ENCODE measurements at places on chromosomes 6 and 20. TPM values are rescaled to one million over a fixed set of nuclear protein-coding genes. Genes with fewer than 3 reads are reported as not detected.

- peak; percentile 81 for DNase-seq
Observed at GRCh38 chr6:56772737-56773184, 130.1 kb upstream of the DST start.

GRCh38 chr6:46015119-46015968 lies at the start of gene CLIC5:
Gene CLIC5, minus strand, starts transcription at chr6:46015860. Its CDS starts 318 bp downstream, at chr6:46015542.
- DNase-seq, result no peak

DNA sequence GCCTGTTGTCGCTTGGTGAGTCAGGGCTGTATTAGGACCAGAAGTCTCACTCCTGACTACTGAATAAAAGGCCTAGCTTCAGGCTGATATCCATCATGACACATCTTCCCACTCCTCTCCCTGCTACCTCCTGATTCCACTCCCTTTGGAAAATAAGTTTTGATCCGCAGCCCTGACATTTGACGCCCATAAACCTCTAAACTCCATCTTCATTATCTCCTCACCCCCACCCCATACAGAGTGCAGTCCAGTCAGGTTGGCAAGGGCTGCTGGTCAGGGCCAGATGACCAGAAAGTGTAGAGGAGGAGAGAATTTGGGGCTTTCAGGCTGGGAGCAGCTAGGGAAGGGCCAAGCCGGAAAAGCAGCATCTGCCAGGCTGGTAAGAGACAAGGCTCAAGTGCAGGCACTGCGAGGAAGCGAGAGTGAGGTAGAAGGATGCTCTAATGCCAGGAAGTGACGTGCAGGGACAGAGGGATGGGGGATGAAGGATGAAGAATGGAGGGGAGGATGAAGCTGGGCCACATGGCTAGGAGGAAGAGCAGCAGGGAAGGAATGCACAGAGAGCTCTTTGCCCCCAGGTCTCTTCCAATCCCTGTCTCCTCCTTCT lies 1.2 kb downstream of the GGT7 start:
- no peak for DNase-seq

- peak; percentile 84 for DNase-seq
Observed at GRCh38 chr20:46558511-46558959, 8.1 kb upstream of the OCSTAMP start.

Gene DEFB129
- not detected for total RNA-seq

- DNase-seq, result no peak
Observed at GRCh38 chr6:15086348-15087158, 159.3 kb upstream of the JARID2 start.

Gene PSMF1
- total RNA-seq, result 142 TPM

Gene KCNK5
- total RNA-seq, result under 0.01 TPM

GRCh38 chr6:73123632-73124329 lies 101.5 kb downstream of the KHDC1L start:
- DNase-seq, result no peak

Gene SLC17A1
- not detected for total RNA-seq

DNA sequence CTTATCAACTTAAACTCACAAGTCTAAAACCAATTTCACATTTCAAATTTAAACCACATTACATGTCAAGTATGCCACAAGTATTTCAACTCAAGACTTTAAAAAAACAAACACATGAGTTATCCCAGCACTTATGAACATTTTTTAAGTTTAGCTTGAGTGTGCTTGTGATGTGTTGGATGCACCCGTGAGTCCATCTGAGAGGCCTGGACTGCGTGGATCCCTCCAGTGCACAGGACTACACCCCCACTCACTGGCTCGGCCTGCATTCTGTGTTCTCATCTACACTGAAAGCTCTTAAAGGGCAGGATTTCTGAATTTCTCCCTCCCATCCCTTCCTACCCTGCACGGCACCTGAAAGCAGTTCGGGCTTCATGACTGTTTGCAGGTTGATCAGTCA lies 128.8 kb upstream of the CD93 start:
- DNase-seq, result peak; percentile 27

Gene COL12A1
- total RNA-seq, result 342 TPM

GRCh38 chr20:51412951-51413481 lies 129.5 kb downstream of the NFATC2 start:
- no peak for DNase-seq

- DNase-seq, result peak; percentile 80
Observed at GRCh38 chr6:111032484-111033140, 50.8 kb downstream of the RPF2 start.

Gene FAM209B
- not detected for total RNA-seq

Gene PKHD1
- not detected for total RNA-seq

- DNase-seq, result peak; percentile 53
Observed at GRCh38 chr20:62020935-62021701, 44.6 kb downstream of the TAF4 start.

- no peak for DNase-seq
Observed at GRCh38 chr6:14664112-14664601, 546.6 kb downstream of the CD83 start.

- peak; percentile 90 for DNase-seq
Observed at GRCh38 chr6:113856625-113857555, at the start of gene MARCKS. Gene MARCKS, plus strand, starts transcription at chr6:113857345. Its CDS starts 401 bp downstream, at chr6:113857746.

Gene MAP1LC3A
- total RNA-seq, result 15.8 TPM

GRCh38 chr6:146999766-147000165 lies 204.5 kb upstream of the STXBP5 start:
- no peak for DNase-seq

Gene HEY2
- 0.25 TPM for total RNA-seq

Gene SLCO4A1
- 0.72 TPM for total RNA-seq

Gene KHDRBS2
- not detected for total RNA-seq

- no peak for DNase-seq
Observed at GRCh38 chr6:79648328-79648727, 17.2 kb downstream of the SH3BGRL2 start.

Gene ENPP1
- 7.4 TPM for total RNA-seq

Gene TDRD6
- total RNA-seq, result 1.8 TPM

- DNase-seq, result no peak
Observed at GRCh38 chr6:170464080-170464479, 89.0 kb downstream of the PSMB1 start.

- DNase-seq, result peak; percentile 82
Observed at GRCh38 chr6:134911547-134911946, 38.4 kb downstream of the ALDH8A1 start.

DNA sequence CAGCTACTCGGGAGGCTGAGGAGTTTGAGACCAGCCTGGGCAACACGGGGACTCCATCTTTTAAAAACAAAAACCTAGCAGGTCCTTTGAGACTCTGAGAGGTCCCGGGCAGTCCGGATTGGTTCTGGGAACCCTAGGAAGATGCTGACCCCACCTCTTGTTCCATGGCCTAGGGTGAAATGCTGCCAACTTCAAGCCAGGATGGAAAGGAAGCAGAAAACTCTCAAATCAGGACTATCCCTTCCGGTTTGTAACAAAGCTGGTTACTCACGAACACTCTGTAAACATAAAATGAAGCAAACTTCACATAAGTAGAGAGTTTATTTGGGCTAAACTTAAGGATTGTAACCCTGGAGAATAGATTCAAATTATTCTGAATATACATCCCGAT lies 28.0 kb downstream of the CAPN11 start:
- no peak for DNase-seq

DNA sequence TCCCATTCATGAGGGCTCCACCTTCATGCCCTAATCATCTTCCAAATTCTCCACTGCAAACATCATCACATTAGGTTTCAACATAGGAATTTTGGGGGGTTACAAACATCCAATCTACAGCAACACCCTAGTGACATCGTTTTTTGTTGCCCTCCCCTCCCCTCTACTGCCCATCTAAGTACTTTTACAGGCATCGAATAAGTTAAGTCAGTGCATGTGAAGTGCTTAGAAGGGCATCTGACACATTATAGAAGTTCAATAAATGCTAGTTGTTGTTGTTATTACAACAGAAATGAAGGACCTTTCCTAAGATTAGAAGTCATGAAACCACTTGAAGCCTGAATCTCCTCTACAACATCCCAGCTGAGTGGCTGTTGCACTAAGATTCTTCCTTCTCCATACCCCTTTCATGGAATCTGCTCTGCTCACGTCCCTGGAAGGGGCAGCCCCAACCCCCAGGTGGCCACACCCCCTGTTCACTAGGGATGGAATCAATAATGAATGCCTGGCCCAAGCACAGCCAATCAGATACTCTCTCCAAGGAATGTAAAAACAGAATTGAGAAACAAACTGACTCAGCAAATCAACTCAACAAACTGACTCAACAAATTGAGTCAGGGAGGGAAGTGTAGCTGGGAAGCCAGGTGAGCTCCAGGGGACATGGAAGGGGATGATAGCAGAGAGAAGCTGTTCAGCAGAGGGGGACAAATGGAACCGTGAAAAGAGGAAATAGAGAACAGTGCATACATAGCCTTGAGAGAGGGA lies 3.9 kb upstream of the LRP11 start:
- no peak for DNase-seq

DNA sequence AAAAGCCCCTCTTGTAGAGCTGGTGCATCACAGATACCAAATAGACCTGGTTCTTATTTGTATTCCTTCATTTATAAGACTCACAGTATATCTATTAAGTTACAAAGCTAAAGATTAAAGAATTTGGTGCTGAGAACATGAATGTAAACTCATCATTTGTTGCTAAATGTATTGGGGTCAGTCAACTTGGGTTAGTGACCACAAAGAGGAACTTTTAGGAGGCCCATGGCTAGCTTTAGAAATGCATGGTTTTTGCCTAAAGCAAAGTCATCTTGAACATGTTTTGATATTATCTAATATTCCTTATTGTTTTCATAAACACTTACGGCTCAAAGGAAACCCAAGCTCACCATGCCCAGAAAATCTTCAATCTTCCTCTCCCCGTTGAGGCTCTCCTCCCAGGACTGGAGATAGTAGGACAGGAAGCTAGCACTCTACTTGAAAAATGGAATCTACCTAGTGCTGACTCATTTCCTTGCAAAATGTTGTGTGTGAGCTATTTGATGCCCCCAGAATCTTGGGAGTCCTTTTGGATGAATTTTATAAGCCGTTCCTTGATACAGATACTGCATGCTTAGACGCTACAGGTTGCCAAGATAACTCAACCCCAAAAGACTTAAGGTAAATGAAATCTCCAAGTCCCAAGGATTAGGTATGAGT lies 121.4 kb downstream of the BMP2 start:
- no peak for DNase-seq

Gene LY6G6D
- total RNA-seq, result not detected

- no peak for DNase-seq
Observed at GRCh38 chr6:92479831-92480230, 939.5 kb downstream of the EPHA7 start.

DNA sequence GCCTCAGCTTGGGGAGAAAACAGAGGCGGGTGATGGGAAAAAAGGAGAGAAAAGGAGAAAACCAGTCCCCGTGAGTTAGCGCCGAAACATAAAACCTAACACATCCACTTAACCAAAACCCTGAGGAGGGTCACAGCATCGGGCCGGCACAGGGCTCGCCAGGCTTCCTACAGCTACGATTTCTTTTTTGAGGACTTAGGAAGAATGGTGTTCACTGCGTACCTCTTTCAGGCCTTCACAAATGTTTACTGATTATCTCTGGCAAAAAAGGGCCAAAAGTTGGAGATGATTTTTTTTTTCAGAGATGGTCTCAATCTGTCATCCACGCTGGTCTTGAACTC lies 48.8 kb downstream of the DSTN start:
- DNase-seq, result no peak

DNA sequence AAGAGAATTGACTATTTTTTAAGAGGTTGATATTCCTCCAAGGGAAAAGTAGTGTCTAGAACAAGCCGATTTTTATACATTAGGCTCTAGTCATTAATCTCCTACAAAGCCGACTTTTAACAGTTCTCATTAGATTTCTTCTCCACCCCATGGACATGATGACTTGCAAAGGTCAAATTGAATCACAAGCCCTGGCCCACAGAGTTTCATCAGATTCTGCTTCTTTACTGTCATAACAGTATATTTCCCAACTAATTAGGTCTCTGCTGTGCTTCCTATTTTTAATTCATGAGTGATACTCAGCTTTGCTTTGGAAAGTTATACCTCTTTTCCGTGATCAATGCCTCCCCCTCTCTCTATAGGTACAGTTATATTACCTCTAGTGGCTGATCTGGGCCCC lies 90.6 kb upstream of the ADGRB3 start:
- no peak for DNase-seq

DNA sequence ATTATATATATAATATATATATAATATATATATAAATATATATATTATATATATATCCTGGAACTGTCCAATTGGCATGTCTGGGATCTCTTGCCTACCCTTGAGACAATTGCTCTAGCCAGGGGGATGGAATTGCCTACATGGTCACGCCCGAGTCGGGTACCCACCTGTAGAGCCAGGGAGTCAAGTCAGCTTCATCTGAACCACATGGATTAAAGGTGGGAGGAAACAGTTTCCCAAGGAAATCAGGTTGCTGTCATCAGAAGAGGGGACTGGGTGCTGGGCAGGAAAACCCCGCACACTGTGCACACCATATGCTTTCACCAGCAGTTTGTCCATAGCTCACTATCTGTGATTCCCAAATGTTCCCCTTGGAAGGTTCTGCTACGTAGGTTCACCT lies 252.5 kb upstream of the NOX3 start:
- no peak for DNase-seq

Gene FKBP1A
- 39.3 TPM for total RNA-seq

DNA sequence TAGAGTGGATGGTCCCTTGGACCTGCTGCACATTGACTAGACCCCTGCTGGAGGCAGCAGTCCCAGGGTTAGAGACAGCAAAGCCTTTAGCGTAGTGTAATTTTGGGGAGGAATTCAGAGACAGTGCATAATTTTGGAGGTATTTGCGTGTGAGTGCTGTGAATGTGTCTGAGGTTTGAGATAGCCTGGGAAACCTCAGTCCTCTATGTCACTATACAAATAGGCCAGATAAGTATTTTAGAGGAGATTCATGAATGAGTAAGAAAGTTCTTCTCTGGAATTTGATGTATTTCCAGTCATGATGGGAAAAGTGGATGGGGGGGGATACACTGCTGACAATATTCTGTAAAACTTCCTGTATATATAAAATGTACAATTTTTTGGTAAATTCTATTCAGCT lies 25.8 kb upstream of the MTRF1L start:
- DNase-seq, result peak; percentile 16

DNA sequence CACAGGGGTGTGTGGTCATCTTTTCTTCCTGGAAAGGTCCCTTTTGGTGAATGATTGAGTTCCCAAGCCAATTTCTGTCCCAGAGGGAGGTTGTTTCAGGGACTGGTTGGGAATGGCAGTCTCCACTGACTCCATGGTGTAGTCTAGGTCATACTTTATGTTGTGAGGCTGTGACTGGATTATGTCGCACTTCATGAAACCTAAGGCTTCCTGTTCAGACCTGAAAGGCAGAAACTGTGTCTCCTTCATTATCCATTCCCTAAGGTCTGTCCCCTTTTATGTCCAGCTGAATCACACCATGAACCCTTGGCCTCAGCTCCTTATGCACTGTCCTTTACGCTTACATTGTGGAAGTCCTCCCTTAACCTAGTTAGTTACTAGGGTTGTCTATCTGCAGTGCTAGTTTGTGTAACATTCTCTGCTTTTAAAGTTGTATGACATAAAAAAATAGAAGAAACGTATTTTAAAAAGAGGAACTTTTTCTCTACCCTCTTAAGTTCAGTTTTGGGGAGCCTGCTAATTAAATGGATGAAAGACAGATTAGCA lies 191.3 kb downstream of the JARID2 start:
- DNase-seq, result no peak

GRCh38 chr20:4244700-4245485 lies 229.5 kb upstream of the RNF24 start:
- DNase-seq, result no peak
